Left hindlimb (tissue), 1 donor: ENCODE measurements at places on chromosomes 13 and 19.

DNA sequence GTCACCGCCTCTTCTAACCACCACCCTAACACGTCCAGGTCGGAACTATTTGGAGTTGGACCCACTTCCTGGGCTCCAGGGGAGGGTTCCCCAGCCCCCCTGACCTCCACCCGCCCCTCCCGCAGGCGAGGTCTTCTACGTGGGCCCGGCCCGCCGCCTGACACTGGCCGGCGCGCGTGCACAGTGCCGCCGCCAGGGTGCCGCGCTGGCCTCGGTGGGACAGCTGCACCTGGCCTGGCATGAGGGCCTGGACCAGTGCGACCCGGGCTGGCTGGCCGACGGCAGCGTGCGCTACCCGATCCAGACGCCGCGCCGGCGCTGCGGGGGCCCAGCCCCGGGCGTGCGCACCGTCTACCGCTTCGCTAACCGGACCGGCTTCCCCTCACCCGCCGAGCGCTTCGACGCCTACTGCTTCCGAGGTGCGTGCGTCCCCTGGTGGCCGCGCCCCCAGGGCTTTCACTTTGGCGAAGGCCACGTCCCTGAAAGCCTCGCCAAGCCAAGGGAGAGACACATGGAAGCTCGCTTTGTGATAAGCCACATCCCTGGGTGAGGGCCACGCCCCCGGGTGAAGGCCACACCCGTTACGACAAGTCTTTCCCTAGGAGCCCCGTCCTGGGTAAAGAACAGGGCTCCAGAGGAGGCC, 13.2 kb downstream of the NCAN start:
- no peak for DNase-seq

DNA sequence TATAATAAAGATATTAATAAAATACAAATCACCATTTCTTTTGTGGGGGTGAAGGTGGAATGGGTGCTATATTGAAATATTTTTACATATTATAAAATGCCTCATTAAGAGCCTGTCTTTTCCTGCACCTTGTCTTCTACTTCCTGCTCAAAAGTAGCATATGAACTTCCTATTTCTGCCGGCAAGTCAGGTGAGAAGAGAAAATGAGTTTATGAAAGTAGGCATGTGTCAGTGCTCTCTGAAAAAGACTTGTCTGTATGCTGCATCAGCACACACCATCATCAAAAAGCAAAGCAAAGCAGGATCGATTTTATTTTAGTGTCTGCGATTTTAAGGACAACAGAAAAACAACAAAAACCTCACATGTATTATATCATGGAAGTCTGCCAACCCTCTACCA, 114.2 kb downstream of the RAP2A start:
- DNase-seq, result no peak

DNA sequence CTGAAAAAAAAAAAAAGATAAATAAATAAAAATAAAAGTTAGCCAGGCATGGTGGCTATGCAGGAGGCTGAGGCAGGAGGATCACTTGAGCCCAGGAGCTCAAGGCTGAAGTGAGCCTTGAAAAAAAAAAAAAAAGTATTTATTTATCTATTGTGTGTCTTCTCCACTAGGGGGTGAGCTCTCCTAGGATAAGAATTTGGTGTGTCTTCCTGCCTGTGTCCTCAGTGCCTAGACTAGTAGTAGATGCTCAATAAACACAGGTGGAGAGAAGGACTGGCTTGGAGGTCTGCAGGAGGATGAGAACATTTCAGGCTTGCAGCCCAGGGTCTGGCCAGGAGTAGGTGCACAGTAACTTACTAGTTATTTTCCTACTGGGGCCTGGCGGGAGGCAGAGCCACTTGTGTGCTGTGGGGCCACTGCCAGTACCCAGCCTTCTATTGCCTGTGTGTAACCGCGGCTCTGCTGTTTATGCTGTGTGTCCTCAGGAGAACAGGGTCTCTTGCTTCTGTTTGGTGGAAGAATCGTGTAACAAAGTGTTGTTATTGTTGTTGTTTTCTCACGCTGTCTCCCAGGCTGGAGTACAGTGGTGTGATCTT, 5.4 kb downstream of the LMTK3 start:
- DNase-seq, result no peak

GRCh38 chr13:42929886-42930535, 62.0 kb downstream of the EPSTI1 start:
- DNase-seq, result no peak

DNA sequence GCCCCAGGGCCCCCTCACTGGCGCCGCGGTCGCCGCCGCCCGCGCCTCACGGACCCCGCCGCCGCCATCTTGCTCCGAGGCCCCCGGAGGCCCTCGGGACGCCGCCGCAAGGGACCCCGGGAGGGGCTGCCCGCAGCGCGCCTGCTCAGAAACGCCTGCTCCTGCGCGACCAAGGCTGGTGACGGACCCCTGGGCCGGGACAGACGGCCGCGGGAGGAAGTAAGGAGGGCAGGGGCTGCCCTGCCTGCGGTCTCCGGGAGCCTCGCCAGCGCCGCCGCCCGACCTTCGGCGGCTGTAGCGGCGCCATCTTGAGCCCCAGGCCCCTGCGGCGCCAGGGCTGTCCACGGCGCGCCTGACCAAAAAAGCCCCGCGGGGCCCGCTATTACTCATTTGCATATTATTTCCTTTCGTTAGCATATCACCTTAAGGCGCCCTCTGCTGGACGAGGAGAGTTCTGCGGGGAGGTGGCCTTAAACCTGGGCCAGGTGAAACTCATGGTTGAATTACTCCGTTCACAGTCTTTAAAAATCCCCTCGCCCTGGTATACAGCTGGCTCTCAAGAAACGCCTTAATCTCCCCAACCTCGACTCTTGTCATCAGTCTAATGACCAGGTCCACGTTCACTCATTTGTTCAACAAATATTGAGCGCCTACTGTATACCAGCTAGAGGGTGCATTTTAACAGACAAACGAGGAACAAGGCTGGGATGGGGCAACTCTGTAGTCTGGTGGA, at the start of gene REXO1:
TSS of gene REXO1 (minus strand) at position 85 of the 733 bp plus-strand sequence. CDS start 125 bp downstream, outside the sequence.
- peak; percentile 96 for DNase-seq

GRCh38 chr13:113468472-113469201, 15.3 kb upstream of the ADPRHL1 start:
- DNase-seq, result no peak

DNA sequence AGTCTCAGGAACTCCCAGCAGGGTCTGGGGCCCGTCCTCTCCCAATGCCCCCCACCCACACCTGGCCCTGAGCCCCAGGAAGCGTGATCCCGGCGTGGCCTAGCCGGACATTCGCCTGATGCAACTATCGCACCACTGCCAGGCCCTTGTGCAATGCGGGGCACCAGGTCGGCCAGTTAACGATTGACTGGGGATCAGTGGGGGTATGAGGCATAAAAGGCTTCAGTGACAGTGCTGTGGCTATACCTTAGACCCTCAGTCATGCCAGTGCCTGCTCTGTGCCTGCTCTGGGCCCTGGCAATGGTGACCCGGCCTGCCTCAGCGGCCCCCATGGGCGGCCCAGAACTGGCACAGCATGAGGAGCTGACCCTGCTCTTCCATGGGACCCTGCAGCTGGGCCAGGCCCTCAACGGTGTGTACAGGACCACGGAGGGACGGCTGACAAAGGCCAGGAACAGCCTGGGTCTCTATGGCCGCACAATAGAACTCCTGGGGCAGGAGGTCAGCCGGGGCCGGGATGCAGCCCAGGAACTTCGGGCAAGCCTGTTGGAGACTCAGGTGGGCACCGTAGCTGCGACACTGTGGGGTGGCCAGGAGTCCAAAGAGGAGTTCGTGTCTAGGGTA, at the start of gene ANGPTL8:
TSS of gene ANGPTL8 (plus strand) at position 243 of the 624 bp plus-strand sequence. CDS start at position 262, 19 bp downstream.
- no peak for DNase-seq

GRCh38 chr13:48009284-48009683, 8.2 kb upstream of the SUCLA2 start:
- no peak for DNase-seq

DNA sequence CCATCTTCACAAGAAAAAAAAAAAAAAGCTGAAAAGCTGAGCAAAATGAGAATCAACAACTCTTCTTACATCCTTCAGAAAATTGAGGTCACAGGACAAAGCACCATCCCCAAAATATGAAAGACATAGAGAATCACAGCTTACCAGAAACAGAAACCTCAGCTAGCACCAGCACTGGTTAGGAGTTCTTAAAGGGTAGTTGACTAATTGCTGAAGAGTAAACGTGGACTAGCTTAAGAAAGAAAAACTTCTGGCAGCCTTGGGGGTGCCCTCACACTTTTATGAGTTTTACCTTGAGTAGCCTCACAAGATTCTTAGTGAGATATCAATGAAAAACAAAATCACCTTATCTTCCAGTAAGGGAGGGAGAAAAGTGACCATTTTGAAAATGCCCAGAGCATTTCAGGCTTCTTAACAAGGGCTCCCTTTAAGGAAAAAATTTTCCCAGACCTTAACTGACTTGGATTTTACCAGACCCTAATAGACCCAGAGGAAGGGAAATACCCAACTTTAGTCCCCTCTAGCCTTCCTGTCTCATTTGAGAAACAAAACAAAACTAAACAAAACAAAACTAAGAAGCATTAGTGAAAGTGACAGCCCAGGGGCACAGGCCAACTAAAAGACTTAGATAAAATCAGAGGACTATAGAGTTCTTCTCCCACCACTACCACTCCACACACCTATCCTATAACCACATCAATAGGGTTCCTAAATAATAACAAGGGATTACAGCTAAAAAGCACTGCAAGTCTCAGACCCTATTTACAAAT, 888.6 kb downstream of the DIAPH3 start:
- DNase-seq, result no peak

GRCh38 chr19:33823341-33823740, 26.7 kb downstream of the KCTD15 start:
- no peak for DNase-seq

- no peak for DNase-seq
These were observed 435.1 kb downstream of the ZNF536 start for GRCh38 chr19:30807278-30807677.

DNA sequence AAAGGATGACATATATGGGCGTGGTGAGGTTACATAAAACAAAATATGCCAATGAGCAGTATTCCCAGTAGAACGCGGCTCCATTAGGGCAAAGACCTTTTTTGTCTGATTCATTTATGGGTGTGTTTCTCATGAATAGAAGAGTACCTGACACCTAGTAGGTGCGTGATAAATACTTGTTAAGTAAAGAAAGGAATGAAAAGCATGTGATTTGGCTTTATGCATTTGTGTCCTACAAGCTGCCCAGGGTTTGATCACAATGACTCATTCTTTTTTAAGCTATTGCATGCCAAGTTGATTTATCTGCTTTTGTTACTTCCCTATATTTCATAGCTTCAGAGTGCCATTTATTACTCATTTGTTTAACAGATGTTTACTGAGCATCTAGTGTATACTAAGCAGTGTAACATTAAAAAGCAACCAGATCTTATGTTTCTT, 19.1 kb upstream of the KCTD4 start:
- DNase-seq, result no peak

- no peak for DNase-seq
These were observed 1.6 kb downstream of the FAM83E start for GRCh38 chr19:48613024-48613851.

DNA sequence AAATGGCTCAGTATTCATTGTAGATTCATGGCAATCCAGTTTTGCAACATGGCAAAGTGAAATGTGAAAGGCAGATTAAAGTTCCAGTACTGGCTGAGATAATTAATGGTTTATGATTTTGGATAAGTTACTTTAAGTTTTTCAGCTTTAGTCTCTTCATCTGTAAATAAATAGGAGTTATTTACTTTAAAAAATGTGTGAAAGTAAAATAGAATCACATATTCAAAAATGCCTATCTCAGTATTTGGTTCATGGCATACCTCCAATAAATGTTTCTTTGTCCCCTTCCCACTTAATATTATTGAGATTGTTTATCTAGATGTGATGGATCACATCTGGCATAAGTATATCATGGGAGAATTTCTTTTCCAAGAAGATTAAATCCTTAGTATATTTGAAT, 426.0 kb downstream of the GPC5 start:
- DNase-seq, result no peak

DNA sequence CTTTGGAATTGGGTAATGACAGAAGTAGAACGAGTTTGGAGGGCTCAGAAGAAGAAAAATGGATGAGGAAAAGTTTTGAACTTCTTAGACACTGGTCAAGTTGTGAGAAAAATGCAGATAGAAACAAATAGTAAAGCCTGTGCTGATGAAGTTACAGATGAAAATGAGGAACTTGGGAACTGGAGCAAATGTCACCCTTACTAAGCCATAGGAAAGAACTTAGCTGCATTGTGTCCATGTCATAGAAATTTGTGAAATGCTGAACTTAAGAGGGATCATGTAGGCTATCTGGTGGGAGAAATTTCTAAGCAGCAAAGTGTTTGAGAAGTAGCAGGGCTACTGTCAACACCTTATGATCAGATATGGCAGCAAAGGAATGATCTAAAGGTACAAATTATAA, 289.2 kb upstream of the PCDH9 start:
- DNase-seq, result no peak
